ENCODE measurements at places on chromosomes 2 and 18. TPM values are rescaled to one million over a fixed set of nuclear protein-coding genes. Genes with fewer than 3 reads are reported as not detected.

Gene GPR55
- total RNA-seq = 0.12 TPM

Gene KIAA2012
- not detected for total RNA-seq

Gene SUMO1
- total RNA-seq = 141 TPM

Gene RAPGEF4
- 0.62 TPM for total RNA-seq

Gene CHRND
- not detected for total RNA-seq

Gene SERPINB3
- total RNA-seq = not detected

Gene IWS1
- total RNA-seq = 51.6 TPM

Gene ZNF397
- 7.9 TPM for total RNA-seq

Gene RPRM
- total RNA-seq = 0.53 TPM

Gene DLX2
- 2.2 TPM for total RNA-seq

Gene CXCR1
- total RNA-seq = not detected

Gene SCYGR4
- not detected for total RNA-seq

Gene WDR33
- 41.8 TPM for total RNA-seq

Gene KCNG2
- total RNA-seq = 0.16 TPM

Gene SPDYA
- total RNA-seq = 1.3 TPM

Gene MEP1B
- total RNA-seq = not detected

Gene DUSP2
- total RNA-seq = 0.95 TPM

Gene ARHGAP25
- 0.30 TPM for total RNA-seq

Gene TMEM247
- total RNA-seq = not detected

Gene MOGAT1
- not detected for total RNA-seq

Gene MYCN
- 2.6 TPM for total RNA-seq

Gene MAL
- total RNA-seq = 0.41 TPM

Gene ACMSD
- not detected for total RNA-seq

Gene ATOH8
- 1.9 TPM for total RNA-seq

Gene NGEF
- total RNA-seq = 0.16 TPM

Gene CAPN10
- 24.9 TPM for total RNA-seq

Gene CXXC1
- 46.3 TPM for total RNA-seq

Gene VSNL1
- 0.61 TPM for total RNA-seq

Gene NT5DC4
- not detected for total RNA-seq

Gene RAB27B
- total RNA-seq = 0.91 TPM

Gene WIPF1
- total RNA-seq = 25.1 TPM

Gene CASP8
- 16.4 TPM for total RNA-seq

Gene DNAH6
- 0.20 TPM for total RNA-seq

Gene GREB1
- 14.5 TPM for total RNA-seq

Gene INHBB
- 7.1 TPM for total RNA-seq

Gene WDR54
- 14.8 TPM for total RNA-seq

Gene CHRNG
- not detected for total RNA-seq

Gene DPY30
- 71.1 TPM for total RNA-seq

Gene NDC80
- 1.9 TPM for total RNA-seq

Gene CFC1
- total RNA-seq = not detected

Gene SELENOI
- 49.7 TPM for total RNA-seq

Gene CD226
- total RNA-seq = 0.07 TPM

Gene SLC39A10
- 96.2 TPM for total RNA-seq

Gene ANKRD36
- 21.5 TPM for total RNA-seq

Gene C2orf81
- total RNA-seq = 2.1 TPM

Gene FBXO15
- 1.2 TPM for total RNA-seq

Gene GYPC
- total RNA-seq = 26.5 TPM

Gene ZSWIM2
- not detected for total RNA-seq

Gene TRIM54
- total RNA-seq = not detected

Gene COL3A1
- 458 TPM for total RNA-seq

Gene CHST9
- 1.3 TPM for total RNA-seq

Gene VAMP8
- 35.3 TPM for total RNA-seq

Gene RSAD2
- 11.8 TPM for total RNA-seq

Data from astrocyte (in vitro differentiated cells and primary cell).